C1 segment of cervical spinal cord (tissue), 14 donors: ENCODE measurements at places on chromosomes 2 and 18.

GRCh38 chr2:214628091-214628490 is 181.4 kb downstream of the BARD1 start:
- DNase-seq: no peak

DNA sequence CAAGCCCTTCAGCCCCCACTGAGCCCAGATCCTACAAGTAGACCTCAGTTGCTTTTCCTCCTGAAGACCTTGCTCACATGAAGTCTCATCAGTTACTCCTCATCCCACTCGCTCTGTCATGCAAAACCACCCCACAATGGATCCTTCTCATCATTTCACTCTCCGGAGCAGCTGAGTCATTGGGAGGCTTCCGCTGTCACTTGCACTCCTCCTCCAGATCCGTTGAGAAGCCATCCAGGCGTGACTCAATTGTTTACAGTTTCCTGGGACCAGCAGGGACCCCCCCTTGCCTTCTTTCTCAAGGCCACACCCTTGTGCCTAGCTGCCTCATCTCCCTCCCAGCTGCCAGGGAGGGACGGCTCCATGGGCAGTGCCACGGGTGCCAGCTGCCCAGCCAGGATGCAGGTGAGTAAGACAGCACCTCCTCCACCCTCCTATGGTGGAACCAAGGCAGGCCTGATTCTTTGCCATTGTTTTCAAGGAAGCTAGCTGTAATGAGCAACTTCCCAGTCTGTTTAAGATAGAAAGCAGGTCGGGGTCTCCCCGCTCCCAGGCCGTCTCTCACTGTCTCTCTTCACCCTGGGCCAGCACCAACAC is 16.3 kb downstream of the GPR55 start:
- DNase-seq: no peak

- peak; percentile 38 for DNase-seq
These were observed 21.5 kb upstream of the TXNL4A start for GRCh38 chr18:80009661-80010550.

GRCh38 chr2:98804736-98805135 is 73.8 kb upstream of the MGAT4A start:
- DNase-seq: no peak

DNA sequence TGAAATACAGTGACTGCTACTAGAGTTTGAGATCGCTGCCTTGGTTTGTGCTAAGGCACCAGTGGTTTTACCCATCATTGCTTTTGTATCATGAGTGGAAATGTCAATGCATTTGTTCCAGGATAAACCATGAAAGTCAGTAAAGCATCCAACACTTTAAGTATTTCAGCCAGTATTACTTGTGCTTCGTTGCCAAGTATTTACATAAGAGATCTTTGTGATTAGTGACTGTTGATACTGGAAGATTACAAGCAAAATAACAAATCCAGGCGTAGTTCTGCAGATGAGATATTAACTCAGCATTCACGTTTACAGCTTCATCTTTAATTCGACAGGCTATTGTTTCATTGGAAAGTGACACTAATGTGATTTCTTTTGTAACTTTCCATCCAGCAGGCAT is 90.3 kb upstream of the B3GNT7 start:
- no peak for DNase-seq

- no peak for DNase-seq
These were observed 61.4 kb upstream of the KIF5C start for GRCh38 chr2:148813603-148814065.

- no peak for DNase-seq
These were observed 218.2 kb downstream of the NDUFA10 start for GRCh38 chr2:239806758-239807434.

- DNase-seq: no peak
These were observed 16.2 kb downstream of the TANC1 start for GRCh38 chr2:158984604-158985135.

GRCh38 chr2:173903601-173904394 is 61.4 kb downstream of the SP3 start:
- no peak for DNase-seq

DNA sequence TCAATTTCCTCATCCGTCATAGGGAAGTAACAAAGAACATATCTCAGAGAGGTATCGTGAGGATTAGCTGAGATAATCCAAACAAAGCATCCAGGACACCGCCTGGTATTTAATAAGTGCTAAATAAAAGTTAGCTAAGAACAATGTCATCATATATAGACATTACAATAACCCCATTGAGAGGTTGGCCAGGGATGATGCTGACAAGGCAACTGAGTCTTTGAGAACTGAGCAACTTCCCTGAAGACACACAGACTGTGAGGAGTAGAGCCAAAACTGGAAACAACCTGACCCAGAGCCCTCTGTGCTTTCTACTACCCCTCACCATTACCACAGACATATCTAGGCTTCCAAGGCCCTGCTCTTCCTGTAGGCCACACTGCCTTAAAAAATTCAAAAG is 1.6 kb upstream of the DCTN1 start:
- DNase-seq: no peak

- DNase-seq: no peak
These were observed 69.4 kb upstream of the MMADHC start for GRCh38 chr2:149656996-149657395.

- DNase-seq: no peak
These were observed 5.8 kb upstream of the SCN1A start for GRCh38 chr2:166133653-166134052.

- no peak for DNase-seq
These were observed 76.2 kb downstream of the AAK1 start for GRCh38 chr2:69567157-69567908.

DNA sequence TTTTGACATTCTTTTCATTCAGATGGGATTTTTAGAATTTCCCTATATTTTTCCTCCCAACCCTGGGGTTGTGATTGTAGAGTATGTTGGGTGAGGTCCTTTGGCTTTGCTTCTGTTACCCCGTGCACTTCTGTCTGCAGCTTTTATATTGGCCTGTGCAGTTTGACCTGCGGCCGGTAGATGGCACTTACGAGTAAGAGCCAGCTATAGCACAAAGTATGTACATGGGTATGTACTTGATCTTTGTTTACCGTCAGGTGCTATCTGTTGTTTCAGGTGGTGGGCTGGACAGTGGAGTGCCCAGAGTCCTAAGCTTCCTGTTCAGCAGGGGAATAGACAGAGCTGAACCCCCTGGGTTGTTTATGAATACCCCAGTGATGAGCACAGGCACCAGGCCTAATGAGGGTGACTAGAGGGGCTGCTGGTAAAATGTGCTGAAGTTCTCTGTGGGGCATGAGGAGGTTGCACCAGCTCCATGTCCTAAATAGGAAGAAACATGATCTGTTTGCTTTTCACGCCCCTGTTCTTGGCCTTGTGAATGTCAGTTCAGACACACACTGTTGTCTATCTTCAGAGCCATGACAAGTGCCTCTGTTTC is 58.9 kb upstream of the THUMPD2 start:
- no peak for DNase-seq

- no peak for DNase-seq
These were observed 800.1 kb downstream of the SATB2 start for GRCh38 chr2:198657512-198658121.

- DNase-seq: no peak
These were observed 53.2 kb downstream of the ADCYAP1 start for GRCh38 chr18:957829-958228.

DNA sequence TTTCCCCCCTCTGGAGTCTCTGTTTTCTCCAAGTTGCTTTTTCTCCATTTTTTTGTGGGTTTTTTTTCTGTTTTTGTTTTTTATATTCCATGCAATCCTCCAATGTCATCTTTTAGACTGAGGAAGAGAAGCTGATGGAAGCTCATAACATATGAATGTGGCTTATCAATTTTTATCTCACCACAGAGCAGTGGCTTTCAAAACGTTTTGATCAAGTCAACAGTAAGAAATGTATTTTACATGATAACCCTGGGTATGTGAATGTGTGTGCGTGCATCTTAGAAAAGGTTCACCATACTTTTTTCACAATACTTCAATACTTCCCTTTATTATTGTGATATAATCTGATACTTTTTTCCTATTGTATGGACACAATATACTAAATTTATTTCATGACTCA is 64.6 kb upstream of the CDCA7 start:
- DNase-seq: no peak

DNA sequence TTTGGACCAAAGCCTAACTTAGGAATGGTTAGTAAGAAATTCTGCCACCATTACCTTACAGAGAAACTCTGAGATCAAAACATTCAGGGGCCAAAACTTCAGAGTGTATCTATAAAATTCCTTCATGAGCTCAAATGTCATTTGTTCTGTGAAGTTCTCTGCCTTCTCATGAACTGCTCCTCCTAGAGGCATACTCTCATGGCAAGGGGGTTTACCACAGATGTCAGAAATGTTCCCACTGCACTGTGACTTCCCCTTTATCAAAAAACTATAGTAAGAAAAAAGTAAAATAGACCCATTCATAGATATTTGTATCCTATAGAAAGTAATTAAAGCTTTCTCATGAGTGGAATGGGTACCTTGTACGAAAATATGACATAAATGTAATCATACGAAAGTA is 68.5 kb downstream of the USP40 start:
- no peak for DNase-seq
